Stimulated activated CD4-positive, alpha-beta T cell treated with anti-CD3 and anti-CD28 coated beads, TNF-alpha, amount 100 ng/mL, for 4 hours (primary cell): ENCODE measurements at places on chromosomes 16 and 17.
A peak's percentile ranks its signal among the peaks of the same experiment; 100 is the strongest.

DNA sequence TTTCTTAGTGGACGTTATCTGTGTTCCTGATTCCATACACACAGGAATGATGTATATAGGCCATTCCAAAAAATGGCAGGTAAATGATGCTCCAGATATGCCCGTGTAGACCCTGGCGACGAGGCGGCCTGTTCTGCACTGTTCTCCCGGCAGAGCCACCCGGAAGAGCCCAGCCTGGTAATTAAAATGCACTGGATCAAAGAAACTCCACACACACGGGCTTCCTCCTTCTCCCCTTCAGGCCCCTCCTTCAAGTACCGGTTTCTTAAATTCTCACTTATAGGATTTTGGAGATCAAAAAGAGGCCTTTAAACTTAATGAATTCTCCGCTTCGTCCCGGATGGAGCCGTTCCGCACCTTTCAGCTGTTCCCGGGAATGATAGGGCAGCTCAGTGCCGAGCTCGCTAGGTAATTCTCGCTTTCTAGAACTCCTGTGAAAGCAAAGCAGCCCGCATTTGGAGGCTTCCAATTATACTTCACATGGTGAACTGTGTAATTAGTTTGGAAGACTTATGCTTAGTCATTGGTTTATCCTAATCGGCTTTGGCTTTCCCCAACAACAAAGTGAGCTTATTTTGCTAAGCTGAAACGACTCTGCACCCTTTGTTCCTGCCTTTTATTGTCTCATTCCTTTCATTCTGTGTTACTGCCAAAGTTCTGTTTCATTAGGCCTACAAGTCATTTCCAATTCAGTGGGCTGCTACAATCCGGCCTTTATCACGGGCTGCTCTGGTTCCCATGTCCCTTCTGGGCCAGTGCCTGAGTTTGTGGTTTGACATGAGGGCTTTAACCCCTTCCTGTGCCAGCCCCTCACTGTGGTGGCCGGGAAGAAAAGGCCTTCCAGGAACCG is 150.0 kb downstream of the MSI2 start:
- DNase-seq: no peak

- peak; percentile 36 for DNase-seq
These were observed 516 bp downstream of the SLC16A6 start for GRCh38 chr17:68290268-68290954.

DNA sequence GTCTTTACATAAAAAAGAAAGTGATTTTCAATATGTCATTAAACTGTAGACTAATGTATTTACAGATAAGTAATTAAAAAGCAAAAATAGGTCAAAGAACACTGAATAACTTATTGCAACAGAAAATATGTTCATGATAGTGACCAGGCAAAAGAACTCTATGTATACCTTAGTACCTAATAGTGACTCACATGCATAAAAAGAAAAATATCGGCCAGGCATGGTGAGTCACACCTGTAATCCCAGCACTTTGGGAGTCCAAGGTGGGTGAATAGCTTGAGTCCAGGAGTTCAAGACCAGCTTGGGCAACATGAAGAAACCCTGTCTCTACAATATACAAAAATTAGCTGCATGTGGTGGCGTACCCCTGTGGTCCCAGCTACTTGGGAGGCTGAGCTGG is 33.0 kb upstream of the TOM1L1 start:
- no peak for DNase-seq

- no peak for DNase-seq
These were observed 222.5 kb upstream of the GSE1 start for GRCh38 chr16:85390511-85391174.

- peak; percentile 47 for DNase-seq
These were observed 470 bp downstream of the MLYCD start for GRCh38 chr16:83899272-83899897.

DNA sequence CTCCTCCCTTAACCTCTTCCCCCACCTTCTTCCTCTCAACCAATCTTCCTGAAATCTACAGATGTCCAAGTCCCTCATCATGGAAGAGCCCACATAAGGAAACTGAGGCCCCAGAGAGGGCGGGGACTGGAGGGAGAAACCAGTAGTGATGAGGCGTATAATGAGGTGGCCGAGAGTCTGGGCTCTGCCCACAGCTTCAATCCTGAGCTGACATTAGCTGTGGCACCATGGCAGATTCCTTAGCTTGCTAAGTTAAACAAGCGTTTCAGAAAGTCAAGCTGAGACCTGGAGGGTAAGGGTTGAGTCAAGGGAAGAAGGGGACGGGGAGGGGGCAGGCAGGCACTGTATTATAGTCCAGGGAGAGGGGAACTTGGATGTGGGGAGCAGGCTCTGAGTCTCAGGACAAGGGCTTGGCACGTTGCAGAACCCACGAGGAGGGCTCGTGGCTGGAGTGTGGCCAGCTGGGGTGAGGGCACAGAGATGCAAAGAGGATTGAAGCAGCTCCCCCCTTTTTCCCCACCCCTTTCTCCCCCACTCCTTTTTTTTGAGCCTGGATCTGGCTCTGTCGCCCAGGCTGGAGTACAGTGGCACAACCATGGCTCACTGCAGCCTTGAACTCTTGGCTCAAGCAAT is 13.3 kb downstream of the ARHGAP23 start:
- no peak for DNase-seq

- no peak for DNase-seq
These were observed 234.7 kb upstream of the IRX3 start for GRCh38 chr16:54521327-54521726.

DNA sequence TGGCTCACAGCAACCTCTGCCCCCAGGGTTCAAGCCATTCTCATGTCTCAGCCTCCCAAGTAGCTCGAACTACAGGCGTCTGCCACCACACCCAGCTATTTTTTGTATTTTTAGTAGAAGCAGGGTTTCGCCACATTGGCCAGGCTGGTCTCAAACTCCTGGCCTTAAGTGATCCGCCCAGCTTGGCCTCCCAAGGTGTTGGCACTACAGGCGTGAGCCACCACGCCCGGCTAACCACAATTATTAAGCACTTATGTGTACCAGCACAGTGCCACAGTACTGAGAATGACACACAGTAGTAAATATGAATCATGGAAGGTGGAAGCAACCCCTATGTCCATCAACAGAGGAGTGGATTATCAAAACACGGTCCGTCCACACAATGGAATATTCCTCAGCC is 49.8 kb downstream of the COTL1 start:
- no peak for DNase-seq

GRCh38 chr17:39755554-39756379 is 18.0 kb downstream of the GRB7 start:
- DNase-seq: peak; percentile 36

- DNase-seq: no peak
These were observed 194.9 kb downstream of the MSI2 start for GRCh38 chr17:57451191-57451590.

GRCh38 chr17:1764284-1764683 is 2.4 kb downstream of the SERPINF1 start:
- DNase-seq: no peak

GRCh38 chr17:57289130-57289529 is 32.8 kb downstream of the MSI2 start:
- no peak for DNase-seq

DNA sequence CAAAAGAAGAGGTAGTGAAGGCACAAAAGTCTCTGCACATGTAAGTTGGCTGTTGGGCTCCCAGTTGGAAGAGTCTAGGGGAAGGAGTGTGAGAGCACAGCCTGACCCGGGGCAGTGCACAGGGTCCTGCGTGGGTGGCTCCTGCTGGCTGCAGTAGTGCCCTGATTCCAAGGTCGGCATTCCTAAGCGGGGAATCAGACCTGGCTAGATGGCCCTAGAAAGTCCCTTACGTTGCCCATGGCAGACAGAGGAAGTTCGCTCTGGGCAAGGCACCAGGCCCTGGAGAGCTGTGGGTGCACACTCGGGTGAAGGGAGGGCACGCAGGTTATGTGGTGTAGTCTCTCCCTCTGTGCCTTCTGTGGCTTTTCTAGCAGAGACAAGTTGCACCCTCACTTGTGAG is 22.8 kb upstream of the SLC5A11 start:
- no peak for DNase-seq

GRCh38 chr17:45247429-45248131 is 14.3 kb downstream of the SPATA32 start:
- DNase-seq: peak; percentile 92

GRCh38 chr17:78394209-78394608 is 15.8 kb downstream of the PGS1 start:
- no peak for DNase-seq

GRCh38 chr17:15431196-15431595 is 36.2 kb downstream of the CDRT4 start:
- no peak for DNase-seq

DNA sequence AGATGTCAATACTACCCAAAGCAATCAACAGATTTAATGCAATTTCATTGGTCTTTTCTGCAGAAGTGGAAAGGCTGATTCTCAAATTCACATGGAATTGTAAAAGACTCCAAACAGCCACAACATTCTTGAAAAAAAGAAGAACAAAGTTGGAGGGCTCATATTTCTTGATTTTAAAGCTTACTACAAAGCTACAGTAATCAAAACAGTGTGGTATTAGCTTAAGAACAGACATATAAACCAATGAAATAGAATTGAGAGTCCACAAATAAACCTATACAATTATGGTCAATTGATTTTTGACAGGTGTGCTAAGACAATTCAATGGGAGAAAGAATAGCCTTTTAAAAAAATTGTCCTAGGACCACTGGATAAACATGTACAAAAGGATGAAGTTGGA is 14.4 kb upstream of the ABCC1 start:
- no peak for DNase-seq

DNA sequence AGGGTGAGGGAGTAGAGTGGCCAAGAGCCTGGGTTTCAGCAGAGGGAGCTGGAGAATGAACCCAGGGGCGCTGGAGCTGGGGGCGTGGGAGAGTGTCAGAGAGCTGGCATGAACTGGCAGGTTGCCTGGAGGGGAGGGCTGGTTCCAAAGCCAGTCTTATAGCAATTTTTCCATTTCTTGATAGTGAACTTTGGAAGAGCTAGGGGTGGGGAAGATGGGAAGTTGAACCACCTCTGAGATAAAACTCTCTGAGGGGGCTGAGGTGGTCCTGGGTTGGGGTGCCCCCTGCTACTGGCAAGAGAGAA is 36.9 kb downstream of the ADGRG5 start:
- no peak for DNase-seq

- DNase-seq: no peak
These were observed 6.0 kb downstream of the HSDL1 start for GRCh38 chr16:84138824-84139627.

GRCh38 chr16:30947859-30948666 is 805 bp upstream of the ORAI3 start:
- DNase-seq: no peak

GRCh38 chr17:50147841-50148225 is 2.6 kb downstream of the PPP1R9B start:
- no peak for DNase-seq

DNA sequence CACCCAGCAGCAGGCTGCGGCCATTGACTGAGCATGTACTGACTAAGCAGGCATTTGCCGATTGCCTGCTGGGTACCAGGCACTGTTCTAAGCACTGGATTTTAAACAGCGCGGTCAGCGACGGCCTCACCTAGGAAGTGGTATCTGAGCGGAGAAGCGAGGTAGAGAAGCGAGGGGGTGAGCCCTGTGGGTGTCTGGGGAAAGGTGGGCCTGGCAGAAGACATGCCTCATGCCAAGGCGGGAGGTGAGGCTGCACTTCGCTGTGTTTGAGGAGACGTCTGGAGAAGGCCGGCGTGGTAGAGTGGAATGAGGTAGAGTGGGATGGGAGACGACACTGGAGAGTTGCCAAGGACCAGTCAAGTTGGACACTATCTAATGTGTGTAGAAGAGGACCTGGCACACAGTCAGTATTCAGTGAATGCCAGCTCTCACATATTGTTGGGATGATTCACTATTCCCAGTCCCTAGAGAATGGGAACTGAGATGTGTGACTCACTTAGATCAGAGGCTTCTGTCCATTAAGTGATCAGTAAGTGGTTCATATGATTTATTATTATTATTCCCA is 14.4 kb downstream of the SYCE1L start:
- DNase-seq: no peak

DNA sequence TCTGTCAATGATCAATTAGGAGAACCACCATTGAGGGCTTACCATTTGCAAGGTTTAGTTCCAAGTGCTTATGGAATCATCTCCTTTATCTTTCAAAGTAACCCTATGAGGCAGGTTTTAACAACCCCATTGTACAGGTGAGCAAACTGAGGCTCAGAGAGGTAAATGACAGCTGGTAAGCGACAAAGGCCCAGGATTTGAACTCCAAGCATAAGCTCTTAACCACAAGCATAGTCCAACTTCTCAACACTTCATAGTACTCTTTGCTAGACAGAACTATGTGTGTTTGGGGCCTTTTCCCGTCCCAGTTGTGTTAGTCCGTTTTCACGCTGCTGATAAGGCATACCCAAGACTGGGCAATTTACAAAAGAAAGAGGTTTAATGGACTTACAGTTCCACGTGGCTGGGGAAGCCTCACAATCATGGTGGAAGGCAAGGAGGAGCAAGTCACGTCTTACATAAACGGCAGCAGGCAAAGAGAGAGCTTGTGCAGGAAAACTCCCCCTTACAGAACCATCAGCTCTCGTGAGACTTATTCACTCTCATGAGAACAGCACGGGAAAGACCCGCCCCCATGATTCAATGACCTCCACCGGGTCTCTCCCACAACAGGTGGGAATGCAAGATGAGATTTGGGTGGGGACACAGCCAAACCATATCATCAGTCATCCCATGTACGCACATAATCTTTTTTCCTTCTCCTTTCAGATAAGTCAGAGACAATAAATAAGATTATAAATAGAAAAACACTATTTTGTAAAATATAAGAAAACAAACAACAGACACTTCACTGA is 6.4 kb downstream of the RPH3AL start:
- no peak for DNase-seq

GRCh38 chr16:25035494-25036405 is 20.6 kb upstream of the ARHGAP17 start:
- DNase-seq: no peak

DNA sequence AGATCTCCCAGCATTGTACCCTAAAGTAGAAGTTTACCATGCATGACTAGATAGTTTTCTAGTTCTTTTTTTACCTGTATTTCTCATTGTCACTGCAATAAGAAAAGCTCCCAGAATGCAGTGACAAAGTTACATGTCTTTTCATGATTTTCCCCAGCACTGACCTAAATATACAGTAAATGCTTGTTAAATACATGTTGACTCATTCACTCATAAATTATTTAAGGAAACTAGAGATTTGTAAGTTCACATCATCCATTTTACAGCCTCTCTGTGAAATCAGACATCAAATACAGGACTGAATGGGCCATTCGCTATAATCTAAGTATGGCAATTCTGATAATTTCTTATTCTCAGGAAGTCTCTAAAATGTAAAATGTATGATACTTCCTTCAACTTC is 258.9 kb upstream of the AXIN2 start:
- DNase-seq: no peak
